H9 (cell line): ENCODE measurements at places on chromosomes 2 and 18.
A peak's percentile ranks its signal among the peaks of the same experiment; 100 is the strongest.

GRCh38 chr2:8538531-8538930, 143.3 kb upstream of the ID2 start:
- no peak for DNase-seq

GRCh38 chr2:235106874-235107639, 155.2 kb downstream of the SH3BP4 start:
- DNase-seq: peak; percentile 70

GRCh38 chr2:36371928-36372391, 16.4 kb downstream of the CRIM1 start:
- no peak for DNase-seq

GRCh38 chr18:9359796-9360195, 25.2 kb downstream of the TWSG1 start:
- no peak for DNase-seq

- DNase-seq: no peak
Measured at GRCh38 chr2:23631389-23631788, 246.4 kb downstream of the KLHL29 start.

GRCh38 chr2:217939629-217940245, 63.1 kb downstream of the TNS1 start:
- no peak for DNase-seq

- DNase-seq: no peak
Measured at GRCh38 chr2:193891023-193891422, 1696.3 kb upstream of the TMEFF2 start.

DNA sequence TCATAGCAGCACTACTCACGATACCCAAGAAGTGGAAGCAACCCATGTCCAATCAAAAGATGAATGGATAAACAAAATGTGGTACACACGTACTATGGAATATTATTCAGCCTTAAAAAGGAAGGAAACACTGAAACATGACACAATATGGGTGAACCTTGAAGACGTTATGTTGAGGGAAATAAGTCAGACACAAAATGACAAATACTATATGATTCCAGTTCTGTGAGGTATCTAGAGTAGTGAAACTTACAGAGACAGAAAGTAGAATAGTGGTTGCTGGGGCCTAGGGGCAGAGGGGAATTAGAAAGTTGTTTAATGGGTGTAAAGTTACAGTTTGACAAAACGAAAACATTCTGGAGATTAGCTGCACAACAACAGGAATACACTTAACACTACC, 24.7 kb downstream of the TLK1 start:
- DNase-seq: no peak

DNA sequence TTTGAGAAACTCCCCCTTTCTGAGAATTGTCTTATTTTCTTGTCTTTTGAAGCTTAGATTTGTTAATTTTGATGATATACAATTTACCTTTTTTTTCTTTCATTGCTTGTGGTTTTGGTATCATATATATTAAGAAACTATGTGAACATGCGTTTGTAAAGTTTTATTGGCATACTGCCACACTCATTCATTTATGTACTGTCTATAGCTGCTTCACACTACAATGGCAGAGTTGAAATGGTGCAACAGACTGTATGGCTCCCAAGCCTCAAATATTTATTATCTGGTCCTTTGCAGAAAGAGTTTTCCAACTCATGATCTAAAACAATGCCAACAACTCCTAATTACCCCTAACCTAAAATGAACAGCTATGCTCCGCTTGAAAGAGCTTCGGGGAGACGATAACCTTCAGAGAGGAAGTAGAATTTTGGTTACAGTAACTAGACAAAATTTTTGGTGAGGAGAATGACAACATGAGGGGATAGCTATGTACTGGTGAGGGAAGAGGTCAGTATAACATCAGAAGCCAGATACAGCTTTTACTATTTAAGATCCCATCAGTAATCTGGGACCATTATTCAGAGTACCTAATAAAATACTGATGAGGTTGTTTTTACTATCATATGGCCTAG, 16.1 kb downstream of the PPP3R1 start:
- no peak for DNase-seq

DNA sequence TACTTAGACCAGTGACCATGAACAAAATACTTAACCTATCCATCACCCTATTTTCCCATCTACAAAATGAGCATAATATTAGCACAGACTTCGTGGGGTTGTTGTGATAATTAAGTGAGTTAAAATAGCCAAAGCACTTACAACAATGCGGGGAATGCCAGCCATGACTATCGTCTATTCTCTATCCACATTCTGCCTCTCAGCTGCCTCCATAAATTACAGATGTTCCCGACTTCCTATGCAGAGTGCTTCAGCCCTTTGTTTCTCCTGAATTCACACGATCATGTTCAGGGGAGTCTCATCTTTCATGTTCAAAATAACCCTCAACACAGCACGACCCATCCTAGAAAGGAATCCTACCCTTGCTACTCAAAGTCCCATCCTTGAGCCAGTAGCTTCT, 211.6 kb downstream of the EN1 start:
- DNase-seq: no peak

GRCh38 chr2:457262-457661, 169.4 kb upstream of the ALKAL2 start:
- no peak for DNase-seq

DNA sequence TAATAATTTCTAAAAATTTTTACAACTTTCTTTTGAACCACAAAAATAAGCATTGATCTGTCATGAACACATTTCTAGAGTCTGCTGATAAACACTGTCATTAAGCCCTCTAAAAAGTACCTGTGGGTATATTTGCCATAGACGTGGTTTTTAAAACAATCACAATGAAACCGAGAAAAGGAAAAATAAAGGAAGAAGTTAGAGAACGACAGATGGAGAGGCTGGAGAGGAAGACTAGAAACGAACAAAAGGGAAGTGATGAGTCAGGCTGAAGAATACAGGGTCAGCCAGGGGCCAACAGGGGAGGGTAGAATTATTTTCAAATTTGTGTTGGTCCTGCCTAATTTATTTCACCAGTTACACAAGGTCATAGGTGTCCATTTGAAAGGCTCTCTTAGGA, 62.0 kb downstream of the MYL12B start:
- no peak for DNase-seq

GRCh38 chr18:24380163-24380747, 17.4 kb downstream of the OSBPL1A start:
- no peak for DNase-seq

GRCh38 chr2:1972422-1972821, 228.1 kb upstream of the PXDN start:
- DNase-seq: no peak

DNA sequence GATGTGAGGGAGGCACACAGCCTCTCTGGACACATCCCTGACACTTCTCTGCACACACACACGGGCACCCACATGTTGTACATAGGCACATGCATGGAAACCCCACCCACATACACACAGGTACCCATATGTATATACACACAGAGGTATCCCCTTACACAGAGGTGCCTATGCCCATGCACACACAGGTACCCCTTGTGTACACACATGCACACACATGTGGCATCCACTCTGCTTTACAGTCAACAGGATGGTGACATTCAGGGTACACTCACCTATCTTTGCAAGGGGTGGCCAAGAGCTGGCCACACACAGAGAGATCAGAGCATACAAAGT, 59.5 kb downstream of the FAM168B start:
- no peak for DNase-seq

- DNase-seq: no peak
Measured at GRCh38 chr18:67310826-67311225, 205.7 kb downstream of the DSEL start.

DNA sequence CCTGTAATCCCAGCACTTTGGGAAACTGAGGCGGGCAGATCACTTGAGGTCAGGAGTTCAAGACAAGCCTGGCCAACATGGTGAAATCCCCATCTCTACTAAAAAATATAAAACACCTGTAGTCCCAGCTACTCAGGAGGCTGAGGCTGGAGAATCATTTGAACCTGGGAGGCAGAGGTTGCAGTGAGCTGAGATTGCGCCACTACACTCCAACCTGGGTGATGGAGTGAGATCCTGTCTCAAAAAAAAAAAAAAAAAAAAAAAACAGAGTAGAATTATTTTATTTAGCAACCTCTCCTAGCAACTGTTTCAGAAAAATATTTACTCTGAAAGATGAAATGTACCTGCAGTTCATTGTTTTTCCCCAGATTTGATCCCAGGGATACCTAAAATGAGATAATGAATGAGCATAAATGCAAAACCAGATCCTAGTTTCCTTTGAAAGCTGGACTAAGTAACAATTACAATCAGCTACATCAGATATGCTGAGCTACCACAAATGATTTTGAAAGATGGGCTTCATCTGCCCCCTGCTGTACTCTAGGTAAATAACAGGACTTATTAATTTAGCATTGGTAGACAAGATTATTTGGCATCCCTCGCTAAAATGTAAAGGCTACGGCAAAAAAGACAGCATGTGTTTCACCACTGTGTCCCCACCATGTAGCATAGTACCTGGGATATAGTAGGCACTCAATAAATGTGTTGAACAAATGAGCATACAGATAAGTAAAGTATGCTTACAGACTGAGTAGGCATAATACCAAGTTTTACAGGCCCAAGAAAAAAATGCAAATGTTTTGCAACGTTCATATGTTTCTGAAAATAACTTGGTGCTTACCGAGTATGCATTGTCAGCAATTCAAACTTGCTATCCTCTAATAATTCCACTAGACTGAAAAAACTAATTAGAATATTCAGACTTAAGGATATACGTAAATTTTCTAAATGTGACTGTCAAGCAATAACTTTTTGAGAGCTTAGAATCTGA, 102.5 kb downstream of the ATL2 start:
- DNase-seq: no peak

GRCh38 chr2:142533177-142533576, 344.3 kb upstream of the KYNU start:
- DNase-seq: no peak

GRCh38 chr18:55863391-55863706, 275.4 kb upstream of the TCF4 start:
- DNase-seq: no peak

DNA sequence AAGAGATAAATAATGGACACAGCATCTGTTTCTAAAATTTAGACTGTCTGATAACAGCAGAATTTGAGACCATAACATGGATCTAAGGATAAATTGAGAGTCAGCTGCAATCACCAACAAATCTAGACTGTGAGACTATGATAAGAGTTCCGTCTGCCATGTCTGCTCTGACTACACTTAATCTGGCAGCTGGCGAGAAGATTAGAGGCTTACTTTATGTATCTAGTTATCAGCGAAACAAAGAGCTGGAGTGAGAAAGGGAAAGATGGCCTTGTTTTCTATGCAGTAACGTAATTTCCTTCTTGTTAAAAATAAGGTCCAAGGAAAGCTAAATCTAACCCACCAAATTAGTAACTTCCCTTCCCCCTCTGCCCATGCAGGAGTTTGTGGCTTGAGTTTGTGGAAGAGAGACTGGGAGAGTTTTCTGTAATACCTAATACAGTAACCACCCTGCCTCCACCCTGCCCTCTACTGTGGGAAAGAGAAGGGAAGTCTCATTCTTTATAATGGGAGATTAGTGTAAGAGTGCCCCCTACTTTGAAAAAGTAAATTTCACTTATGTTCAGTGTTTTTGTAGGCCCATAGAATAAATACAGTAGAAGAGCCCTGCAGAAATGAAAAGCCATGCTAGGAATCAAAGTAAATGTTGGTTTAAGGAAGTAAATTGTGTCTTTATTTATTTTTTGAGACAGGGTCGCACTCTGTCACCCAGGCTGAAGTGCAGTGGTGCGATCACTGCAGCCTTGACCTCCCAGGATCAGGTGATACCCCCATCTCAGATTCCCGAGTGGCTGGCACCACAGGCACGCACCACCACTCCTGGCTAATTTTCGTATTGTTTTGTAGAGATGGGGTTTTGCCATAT, 27.5 kb downstream of the EML4 start:
- peak; percentile 53 for DNase-seq
